ENCODE measurements at places on chromosomes 5 and 9. TPM values are rescaled to one million over a fixed set of nuclear protein-coding genes. Genes with fewer than 3 reads are reported as not detected.

The ARL14EPL gene
- total RNA-seq, result 0.43 TPM

The SMIM15 gene
- total RNA-seq, result 73.9 TPM

The OCLN gene
- 14.8 TPM for total RNA-seq

The AHRR gene
- 3.9 TPM for total RNA-seq

The CDC20B gene
- total RNA-seq, result 0.07 TPM

The PCDHGC5 gene
- not detected for total RNA-seq

The PCDHB4 gene
- total RNA-seq, result 0.07 TPM

The SYNPO gene
- 21.7 TPM for total RNA-seq

The CATSPER3 gene
- total RNA-seq, result 0.22 TPM

The HK3 gene
- total RNA-seq, result 0.10 TPM

The FAM81B gene
- total RNA-seq, result not detected

The DAB2 gene
- 6.9 TPM for total RNA-seq

The IFNE gene
- 1.1 TPM for total RNA-seq
